Activated CD4-positive, alpha-beta T cell treated with anti-CD3 and anti-CD28 coated beads, Interleukin-2, amount 10 ng/mL, durations not matched to agents 24 days and 14 days (primary cell): ENCODE measurements at places on chromosomes 1 and 21. TPM values are rescaled to one million over a fixed set of nuclear protein-coding genes. Genes with fewer than 3 reads are reported as not detected.
A peak's percentile ranks its signal among the peaks of the same experiment; 100 is the strongest.

- peak; percentile 80 for DNase-seq
Observed at GRCh38 chr1:23657659-23658275, 33.8 kb upstream of the RPL11 start.

- DNase-seq, result no peak
Observed at GRCh38 chr1:168482106-168482505, 61.7 kb downstream of the XCL2 start.

DNA sequence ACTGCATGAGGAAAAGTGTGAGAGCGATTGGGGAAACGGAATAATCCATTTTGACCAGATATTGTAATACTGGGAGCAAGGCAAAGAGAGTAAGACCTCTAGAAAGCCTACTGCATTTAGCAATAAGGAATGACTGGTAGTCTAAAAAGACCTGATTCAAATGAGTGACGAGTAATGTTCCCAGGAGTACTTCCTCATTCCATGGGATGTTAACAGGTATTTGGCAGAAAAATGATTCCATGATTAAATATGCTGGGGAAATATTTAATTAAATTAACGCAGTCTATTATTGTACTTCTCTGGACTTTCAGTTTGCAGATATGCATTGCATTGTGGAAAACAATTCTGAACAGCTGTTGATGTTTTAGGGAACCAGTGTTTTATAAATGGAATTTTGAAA is 105.5 kb downstream of the RPE65 start:
- no peak for DNase-seq

SCAF4 gene
- total RNA-seq, result 65.4 and 65.7 TPM in 2 replicates

LDLRAD1 gene
- total RNA-seq, result not detected in 2 replicates
